Stimulated activated CD4-positive, alpha-beta T cell treated with anti-CD3 and anti-CD28 coated beads, TNF-alpha, amount 100 ng/mL, for 1 hour (primary cell): ENCODE measurements at places on chromosomes 16 and 17.

GRCh38 chr17:37274461-37274860, 101.3 kb upstream of the C17orf78 start:
- no peak for DNase-seq

GRCh38 chr17:45414990-45415881, 17.4 kb downstream of the ARHGAP27 start:
- no peak for DNase-seq

GRCh38 chr17:41810659-41811548, 845 bp downstream of the P3H4 start:
- no peak for DNase-seq

GRCh38 chr17:66341462-66341861, 39.0 kb downstream of the PRKCA start:
- DNase-seq, result no peak
